PC-9 (cell line): ENCODE measurements at places on chromosomes 2 and 18.

- DNase-seq, result no peak
Measured at GRCh38 chr18:74446631-74447403, 10.3 kb downstream of the DIPK1C start.

- DNase-seq, result peak; percentile 89
Measured at GRCh38 chr18:70422391-70422965, 133.6 kb downstream of the SOCS6 start.

- DNase-seq, result no peak
Measured at GRCh38 chr18:44123743-44124142, 556.9 kb upstream of the SETBP1 start.

DNA sequence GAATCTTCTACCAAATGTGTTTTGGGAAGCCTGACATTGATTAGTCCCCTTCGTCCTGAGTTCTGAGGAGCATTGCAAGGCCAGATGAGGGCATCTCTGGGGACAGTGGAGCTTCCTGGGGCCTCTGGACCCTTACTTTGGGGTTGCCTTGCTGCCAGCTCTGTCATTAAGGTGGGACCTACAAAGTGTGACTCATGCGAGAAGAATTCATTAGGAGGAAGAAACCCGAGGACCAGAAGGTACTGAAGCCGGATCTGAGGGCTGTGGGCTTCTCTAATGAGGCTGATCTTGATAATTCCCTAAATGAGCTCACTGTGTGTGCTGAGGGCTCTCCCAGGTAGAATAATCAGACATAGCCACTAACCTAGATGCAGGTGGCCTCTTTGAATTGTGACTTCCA is 695 bp upstream of the SCYGR2 start:
- DNase-seq, result peak; percentile 29

GRCh38 chr2:112690853-112691401 is 29.9 kb upstream of the NT5DC4 start:
- DNase-seq, result peak; percentile 28

DNA sequence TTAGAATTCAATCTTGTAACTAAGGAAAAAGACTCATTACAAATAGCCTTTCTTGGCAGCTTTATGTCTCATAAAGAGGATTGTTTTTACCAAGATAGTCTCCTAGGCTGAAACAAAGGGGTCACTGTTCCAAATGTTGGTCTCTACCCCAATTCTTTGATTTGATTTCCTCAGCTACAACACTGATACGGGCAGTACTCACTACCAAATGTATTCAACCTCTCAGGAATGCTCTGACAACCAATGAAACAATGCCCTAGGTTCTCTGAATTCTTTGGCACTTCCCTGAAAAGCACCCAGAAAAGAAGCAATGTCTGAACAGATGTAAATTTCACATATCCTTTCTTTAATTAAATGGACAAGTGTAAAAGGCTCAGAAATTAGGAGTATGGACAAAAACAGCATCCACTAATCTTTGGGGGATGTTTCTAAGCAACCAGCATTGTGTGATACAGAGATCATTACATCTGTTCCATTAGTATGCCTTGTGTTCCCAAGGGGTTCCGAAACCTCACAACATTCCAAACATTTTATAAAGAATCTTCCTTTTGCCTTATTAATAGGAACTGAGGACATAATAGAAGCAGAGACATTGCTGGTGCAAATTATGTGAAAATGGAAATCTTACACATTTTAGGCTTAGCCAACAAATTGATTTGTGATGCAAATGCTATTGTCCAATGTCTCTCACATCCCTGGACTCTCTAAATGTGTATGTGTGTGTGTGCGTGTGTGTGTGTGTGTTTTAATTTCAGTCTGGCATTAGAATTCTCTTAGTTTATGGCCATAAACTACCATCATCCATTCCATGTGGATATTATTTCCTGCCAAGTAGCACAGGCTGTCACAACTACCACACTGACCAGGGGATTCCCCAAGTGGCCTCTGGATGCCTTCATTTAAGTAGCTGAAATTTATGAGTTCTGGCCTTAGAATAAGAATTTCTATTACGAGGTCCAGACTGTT is 276.0 kb downstream of the MTX2 start:
- DNase-seq, result no peak

GRCh38 chr2:196289000-196289399 is 117.6 kb upstream of the STK17B start:
- DNase-seq, result no peak
